ENCODE measurements at places on chromosomes 7 and 10.

DNA sequence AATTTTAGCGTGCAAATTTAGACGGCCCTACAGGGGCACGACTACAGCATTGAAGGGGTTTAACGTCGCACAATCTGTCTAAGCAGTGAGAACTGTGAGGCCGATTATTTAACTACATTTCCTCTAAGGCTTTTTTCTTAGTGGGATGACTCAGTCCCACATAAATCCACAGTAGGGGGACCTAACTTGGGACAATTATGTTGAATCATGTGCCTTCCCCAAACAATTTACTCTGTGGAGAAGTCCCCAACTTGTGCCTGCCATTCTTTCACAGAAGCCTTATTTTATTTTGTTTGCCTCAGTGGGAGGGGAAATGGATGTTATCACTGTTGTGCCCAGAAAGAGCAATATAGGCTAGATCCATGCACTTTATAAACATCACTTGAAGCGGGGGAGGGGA, 80.3 kb upstream of the CDCA7L start:
- no peak for DNase-seq

DNA sequence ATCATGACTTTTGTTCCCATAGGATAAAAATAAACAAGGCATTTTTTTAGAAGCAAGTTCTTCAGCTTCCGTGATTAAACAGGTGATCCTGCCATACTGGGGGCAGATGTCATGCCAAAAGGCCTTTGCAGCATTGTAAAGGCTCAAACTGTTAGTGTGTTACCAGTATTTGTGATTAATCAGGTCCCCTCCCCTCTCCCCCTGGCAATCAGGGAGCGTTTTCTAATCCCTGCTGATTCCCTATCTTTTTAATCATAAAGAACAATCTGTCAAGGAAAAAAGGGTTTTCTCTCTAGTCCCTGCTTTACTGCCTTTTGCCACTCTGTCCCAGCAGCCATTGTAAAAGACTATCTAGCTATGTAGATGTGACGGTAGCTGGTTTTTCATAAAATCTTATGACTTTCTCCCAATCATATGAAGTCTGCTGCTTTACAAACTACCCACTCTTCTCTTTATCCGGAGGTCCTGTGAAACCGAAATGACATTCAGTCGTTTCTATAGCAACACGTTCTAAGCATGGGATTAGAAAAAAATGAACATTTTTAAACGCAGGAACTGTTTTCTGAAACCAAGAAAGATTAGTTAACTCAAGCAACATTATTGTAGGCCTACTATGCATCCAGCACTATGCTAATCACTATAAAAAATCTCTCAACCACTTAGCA, 210.9 kb downstream of the RNLS start:
- DNase-seq, result no peak

- DNase-seq, result no peak
Measured at GRCh38 chr10:127776816-127777215, 39.8 kb downstream of the FOXI2 start.

DNA sequence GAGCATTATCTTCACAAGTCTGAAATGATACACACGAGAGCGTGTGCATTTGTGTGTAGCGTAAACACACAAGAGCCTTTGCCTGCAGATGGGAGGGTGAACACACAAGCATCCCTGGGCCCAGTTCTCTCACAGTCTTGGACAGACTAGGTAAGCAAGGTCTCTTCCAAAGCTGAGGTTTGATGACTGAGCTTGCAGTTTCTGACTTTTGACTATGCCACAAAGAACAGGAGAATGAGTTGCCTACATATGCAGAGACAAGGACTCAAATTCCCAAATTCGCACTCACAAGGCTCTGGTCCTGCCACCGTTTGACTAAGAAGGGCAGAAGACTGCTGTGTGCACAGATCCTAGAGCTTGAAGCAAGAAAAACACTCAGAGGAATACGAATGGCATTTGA, 55.8 kb downstream of the FAM53B start:
- DNase-seq, result no peak

- DNase-seq, result no peak
Measured at GRCh38 chr10:26368463-26368862, 69.7 kb upstream of the APBB1IP start.

- DNase-seq, result no peak
Measured at GRCh38 chr10:80323311-80323710, 33.2 kb downstream of the DYDC1 start.

DNA sequence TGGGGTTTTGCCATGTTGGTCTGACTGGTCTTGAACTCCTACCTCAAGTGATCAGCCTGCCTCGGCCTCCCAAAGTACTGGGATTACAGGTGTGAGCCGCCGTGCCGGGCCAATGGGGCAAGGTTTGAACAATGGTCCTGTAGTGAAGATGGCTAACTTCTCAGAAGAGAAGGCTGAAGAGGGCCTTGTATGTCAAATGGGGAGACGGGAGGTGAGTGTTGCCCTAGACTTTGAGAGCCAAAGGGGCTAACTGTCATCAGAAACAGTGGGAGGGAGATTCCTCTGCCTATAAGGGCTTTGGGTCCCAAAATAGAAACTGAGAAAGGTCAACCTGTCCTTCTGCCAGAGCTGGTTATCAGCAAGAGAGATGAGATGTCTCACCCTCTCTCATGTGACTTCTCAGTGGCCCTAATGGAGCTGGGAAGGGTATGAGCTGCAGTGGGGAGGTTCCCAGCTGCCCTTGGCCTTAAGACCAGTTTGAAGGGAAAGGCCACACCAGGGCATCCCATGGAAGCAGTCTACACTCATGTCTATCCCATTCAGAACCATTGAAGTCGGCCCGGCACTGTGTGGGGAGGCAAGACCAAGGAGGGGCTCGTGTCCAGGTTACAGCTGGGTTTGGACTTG, 1.3 kb upstream of the SAMD8 start:
- DNase-seq, result no peak

DNA sequence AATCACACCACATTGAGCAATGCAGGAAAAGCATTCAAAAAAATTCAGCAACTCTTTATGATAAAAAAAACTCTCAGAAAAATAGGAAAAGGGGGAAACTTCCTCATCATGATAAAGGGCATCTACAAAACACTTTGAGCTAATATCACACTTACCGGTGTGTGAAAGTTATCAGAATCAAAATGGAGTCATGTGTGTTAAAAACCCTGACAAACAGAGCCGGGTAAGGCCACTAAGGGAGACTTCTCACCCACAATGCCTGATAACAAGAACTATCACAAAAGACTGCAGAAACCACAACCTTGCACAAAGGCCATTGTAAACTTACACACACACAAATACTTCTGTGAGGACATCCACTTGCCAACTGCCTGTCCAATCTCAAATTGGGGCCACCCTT, 34.8 kb upstream of the SMARCD3 start:
- DNase-seq, result no peak

- DNase-seq, result no peak
Measured at GRCh38 chr10:99443500-99443899, 13.1 kb upstream of the GOT1 start.

GRCh38 chr10:58330431-58330830, 4.4 kb upstream of the UBE2D1 start:
- no peak for DNase-seq

DNA sequence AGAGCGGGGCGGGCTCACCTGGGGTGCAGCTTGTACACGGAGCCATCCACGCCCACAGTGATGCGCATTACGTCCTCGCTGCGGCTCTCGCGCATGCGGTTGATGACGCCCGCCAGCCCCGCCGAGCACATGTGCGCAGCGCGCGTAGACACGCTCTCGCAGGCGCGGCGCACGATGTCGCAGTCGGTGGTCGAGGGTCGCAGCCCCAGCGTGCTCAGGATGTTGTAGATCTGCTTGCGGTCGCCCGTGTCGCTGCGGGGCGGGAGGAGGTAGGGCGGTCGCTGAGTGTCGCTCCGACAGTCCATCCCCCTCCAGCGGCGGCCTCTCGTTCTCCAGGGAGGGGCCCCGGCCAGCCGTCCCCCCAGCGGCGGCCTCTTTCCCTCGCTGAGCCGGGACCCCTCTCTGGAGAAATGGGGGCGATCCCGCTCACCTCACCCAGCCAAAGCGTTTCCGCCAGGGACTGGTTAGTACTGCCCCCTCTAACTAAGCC, 4.4 kb upstream of the MYL7 start:
- peak; percentile 43 for DNase-seq

- DNase-seq, result no peak
Measured at GRCh38 chr7:20798081-20798693, 11.5 kb upstream of the SP8 start.

DNA sequence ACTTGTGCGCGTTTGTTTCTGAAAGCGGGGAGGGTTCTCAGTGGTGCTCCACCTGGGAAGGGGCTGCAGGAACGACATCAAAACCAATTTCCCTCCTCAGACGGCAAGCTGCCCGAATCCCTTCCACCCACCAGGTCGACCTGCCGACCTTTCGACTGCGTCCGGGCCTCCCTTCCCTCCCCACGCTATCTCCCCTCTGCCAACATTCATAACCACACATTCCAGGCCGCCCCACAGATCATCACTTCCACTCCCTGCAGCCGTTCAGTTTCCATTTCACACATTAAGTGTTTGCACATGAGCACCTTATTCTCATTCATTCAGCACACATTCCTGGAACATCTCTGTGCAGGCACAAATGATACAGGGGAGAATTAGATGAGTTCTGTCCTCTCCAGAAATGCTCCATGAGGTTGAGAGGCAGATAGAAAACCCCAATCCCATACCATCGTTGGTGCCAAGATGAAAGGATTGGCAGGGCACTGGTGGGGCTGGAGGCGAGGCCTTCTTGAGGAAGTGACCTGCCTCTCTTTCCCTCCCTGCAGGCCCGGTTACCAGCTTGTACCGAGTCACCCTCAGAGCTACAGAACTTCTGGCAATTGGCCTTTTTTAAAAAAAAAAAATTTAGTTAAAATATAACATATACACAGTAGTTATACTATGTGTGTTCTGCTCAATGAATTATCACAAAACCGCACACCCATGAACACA, 70.0 kb downstream of the MINDY4 start:
- no peak for DNase-seq

DNA sequence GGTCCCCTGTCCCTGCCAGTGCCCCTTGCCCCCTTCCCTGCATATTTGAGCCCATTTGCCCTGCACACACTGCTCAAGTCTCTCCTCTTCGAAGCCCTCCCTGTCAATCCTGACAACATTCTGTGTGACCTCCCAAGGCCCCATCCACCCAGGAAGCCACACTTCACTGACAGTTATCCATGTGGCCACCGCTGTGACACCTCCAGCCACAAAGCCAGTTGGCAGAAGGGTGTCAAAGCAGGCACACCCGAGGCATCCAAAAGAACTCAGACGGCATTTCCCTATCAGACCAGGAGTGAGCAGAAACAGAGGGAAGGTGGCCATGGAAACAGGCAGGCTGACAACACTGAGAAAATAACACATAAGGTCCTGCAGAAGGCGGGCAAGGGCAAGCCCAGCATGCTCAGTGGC, 4.6 kb downstream of the POLM start:
- no peak for DNase-seq

- no peak for DNase-seq
Measured at GRCh38 chr7:8185926-8186683, 75.9 kb downstream of the ICA1 start.

GRCh38 chr10:4141471-4141870, 356.5 kb upstream of the KLF6 start:
- no peak for DNase-seq

DNA sequence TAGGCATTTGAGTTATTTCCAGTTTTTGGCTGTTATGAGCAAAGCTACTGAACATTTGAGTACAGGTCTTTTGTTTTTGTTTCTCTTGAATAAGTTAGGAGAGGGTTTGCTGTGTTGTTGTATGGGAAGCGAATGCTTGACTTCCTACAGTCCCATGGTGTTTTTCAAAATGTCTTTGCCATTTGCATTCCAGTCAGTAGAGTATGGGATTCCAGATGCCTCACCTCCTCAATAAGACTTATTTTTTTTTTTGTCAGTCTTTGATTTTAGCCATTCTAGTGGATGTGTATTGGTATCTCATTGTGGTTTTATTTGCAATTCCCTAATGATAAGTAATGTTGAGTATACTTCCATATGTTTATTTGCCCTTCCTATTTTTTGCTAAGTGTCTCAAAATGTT, 19.4 kb downstream of the CDK13 start:
- no peak for DNase-seq

DNA sequence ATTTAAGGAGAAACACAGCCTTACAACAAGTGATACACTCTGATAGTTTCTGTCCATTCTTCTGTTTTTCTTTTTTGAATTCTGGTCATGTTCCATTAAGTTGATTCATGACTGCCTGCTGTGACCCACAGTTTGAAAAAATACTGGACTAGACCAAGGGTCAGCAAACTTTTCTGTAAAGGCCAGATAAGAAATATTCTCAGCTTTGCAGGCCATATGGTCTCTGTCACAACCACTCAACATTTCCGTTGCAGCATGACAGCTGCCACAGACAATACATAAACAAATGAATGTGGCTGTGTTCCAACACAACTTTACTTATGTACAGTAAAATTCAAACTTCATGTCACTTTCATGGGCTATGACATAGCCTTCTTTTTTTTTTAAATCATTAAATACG, 156.7 kb downstream of the PLXNA4 start:
- no peak for DNase-seq

- DNase-seq, result no peak
Measured at GRCh38 chr7:156979711-156980110, 30.2 kb downstream of the NOM1 start.

- no peak for DNase-seq
Measured at GRCh38 chr7:44449584-44449928, 40.9 kb downstream of the NUDCD3 start.

GRCh38 chr10:110461530-110461929, 36.2 kb upstream of the DUSP5 start:
- DNase-seq, result no peak

GRCh38 chr10:62653254-62653653, 151.3 kb upstream of the ADO start:
- no peak for DNase-seq

GRCh38 chr7:151157645-151158329, 9.7 kb downstream of the GBX1 start:
- no peak for DNase-seq

- DNase-seq, result no peak
Measured at GRCh38 chr10:50324046-50324445, 72.7 kb upstream of the ASAH2 start.

GRCh38 chr7:35555934-35556333, 139.0 kb downstream of the HERPUD2 start:
- no peak for DNase-seq

GRCh38 chr10:116038259-116038658, 234.7 kb downstream of the GFRA1 start:
- no peak for DNase-seq

GRCh38 chr7:21867816-21868575, 77.7 kb downstream of the CDCA7L start:
- no peak for DNase-seq

DNA sequence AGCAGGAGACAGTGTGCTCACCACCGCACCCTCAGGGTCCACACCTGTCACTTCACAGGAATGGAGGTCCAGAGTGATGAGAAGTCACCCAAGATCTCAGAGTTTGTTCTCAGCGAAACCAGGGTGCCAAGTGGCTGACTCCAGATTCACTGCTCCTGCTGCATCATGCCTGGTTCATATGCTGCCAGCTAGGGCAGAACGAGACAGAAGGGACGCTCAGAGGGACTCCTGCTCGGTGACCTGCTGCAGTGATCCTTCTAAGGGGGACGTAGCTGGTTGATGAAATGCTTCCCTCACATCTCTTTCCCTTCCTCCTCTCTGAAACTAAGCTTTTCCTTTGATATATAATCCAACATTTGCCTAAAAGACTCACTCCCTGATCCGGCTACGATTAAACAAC, 248.5 kb downstream of the SFMBT2 start:
- DNase-seq, result no peak
